ENCODE measurements at places on chromosomes 16 and 17.

DNA sequence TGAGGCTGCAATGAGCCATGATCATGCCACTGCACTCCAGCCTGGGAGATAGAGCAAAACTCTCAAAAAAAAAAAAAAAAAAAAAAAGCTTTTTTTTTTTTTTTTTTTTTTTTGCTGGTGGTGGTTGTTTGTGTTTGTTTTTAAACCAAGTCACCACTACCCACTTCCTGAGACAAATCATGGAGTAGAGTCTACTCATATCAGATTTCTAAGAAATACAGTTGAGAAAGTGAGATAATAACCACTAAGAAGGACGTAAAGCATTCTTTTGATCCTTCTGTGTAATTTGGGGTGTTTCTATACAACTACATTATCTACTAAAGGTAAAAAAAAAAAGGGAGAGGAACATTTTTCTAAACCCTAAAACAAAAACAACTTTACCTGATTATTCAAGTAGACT is 38.0 kb downstream of the AXIN2 start:
- DNase-seq, result no peak

DNA sequence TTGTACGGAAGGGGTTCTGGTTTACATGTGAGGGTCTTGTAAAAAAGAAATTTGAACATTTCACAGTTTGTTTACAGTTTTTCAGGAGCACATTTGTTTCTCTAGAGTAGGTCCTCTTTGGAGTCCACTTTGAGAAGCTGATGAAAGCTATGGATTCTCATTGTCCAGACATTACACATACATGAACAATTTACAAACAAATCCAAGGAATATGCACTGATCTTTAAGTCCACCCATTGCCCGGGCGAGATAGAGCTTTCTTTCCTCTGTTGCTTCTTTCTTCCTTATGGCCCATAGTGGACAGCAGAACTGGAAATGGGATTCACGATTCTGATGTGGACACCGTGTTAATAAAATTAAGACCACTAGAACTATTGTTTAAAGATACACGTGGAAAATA is 1.9 kb downstream of the DCAF7 start:
- DNase-seq, result no peak

GRCh38 chr16:58393138-58393504 is 850 bp downstream of the GINS3 start:
- DNase-seq, result no peak

- DNase-seq, result no peak
Measured at GRCh38 chr16:67987460-67988160, 7.3 kb upstream of the DPEP3 start.

GRCh38 chr16:11857161-11857560 is 5.8 kb upstream of the RSL1D1 start:
- no peak for DNase-seq

- DNase-seq, result no peak
Measured at GRCh38 chr17:6667516-6667915, 16.0 kb downstream of the C17orf100 start.
